ENCODE measurements at places on chromosomes 12 and 14. TPM values are rescaled to one million over a fixed set of nuclear protein-coding genes. Genes with fewer than 3 reads are reported as not detected.

GRCh38 chr14:72828604-72829003, 65.3 kb downstream of the DPF3 start:
- H3K27ac ChIP-seq: no peak overlapping the region
- H3K4me3 ChIP-seq: no peak overlapping the region
- H3K4me1 ChIP-seq: no peaks in the 10 kb centered on the region
- no peaks in the 10 kb centered on the region for H3K27me3 ChIP-seq
- no peaks in the 10 kb centered on the region for H3K36me3 ChIP-seq

DNA sequence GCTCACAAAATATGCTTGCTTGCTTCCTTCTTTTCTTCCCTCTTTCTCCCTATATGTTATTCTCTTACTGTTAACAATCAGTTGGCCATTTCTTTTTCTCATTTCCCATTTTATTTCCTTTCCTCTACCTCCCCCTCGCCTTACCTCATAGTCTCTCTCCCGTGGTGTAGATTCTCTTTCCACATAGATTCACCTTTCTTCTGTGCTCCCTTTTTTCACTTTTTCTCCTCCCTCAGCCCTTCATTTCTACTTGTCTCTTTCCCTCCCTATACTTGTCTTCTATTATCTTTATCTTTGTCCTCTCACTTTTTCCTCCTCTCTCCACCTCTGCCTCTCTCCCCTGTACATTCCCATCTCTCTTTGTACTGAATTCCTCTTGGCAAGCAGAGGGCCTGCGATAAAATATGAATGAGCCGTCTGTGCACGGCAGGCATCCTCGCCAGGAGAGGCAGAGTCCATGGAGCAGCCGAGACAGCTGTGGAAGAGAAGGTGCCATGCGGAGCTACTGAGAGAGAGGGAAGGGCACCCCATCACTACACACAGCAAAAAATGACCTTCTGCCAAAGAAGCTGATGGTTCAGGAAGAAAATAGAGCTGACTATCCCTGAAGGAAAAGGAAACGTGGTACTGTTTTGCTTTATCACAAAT, 12.1 kb downstream of the C14orf93 start:
- H3K36me3 ChIP-seq: no peaks in the 10 kb centered on the region
- no peak overlapping the region for H3K27ac ChIP-seq
- no peak for DNase-seq
- H3K27me3 ChIP-seq: no peaks in the 10 kb centered on the region
- H3K4me1 ChIP-seq: peaks cover 7% of the 10 kb centered on the region

DNA sequence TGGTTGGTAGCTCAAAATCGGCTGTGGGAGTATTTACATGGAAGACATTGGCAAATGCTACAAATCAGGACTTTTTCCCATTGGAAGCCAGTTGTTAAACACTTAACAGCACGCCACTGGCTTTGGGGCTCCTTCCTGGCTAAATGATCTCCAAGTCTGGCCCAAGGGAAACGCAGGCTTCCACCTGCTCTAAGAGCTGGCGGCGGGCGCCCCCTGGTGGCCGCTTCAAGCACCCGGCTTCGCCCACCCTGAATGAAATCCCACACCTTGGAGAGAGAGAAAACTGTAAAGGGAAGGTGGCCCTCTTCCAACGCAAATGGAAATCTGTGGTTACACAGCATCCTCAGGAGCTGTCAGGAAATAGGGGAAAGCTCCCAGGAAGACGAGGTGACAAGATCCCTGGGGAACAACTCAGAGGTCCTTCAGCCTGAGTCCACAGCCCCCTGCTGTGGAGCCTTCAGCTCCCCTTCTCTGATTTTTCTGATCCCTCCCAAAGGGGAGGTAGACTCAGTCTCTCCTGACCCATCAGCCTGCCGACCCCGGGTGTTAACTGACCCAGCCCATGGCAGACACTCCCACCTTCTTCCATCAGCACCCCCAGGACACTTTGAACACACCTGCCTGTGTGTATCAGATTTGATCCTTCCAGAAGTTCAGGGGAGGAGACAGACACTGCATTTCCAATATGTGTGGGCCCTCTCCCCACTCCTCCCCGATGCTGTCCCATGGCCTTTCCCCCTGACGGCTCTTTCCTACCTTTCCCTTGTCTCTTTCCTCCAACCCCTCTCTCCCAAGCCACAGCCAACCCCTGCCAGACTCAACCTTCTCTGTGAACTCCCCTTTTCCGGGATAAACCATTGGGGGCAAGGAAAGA, 15.4 kb downstream of the SELPLG start:
- no peak overlapping the region for H3K27ac ChIP-seq
- H3K4me1 ChIP-seq: peaks cover 58% of the 10 kb centered on the region
- peak; percentile 97 for DNase-seq
- peaks cover 3% of the 10 kb centered on the region for H3K36me3 ChIP-seq
- H3K27me3 ChIP-seq: no peaks in the 10 kb centered on the region

GRCh38 chr12:106004289-106004688, 134.5 kb downstream of the NUAK1 start:
- H3K4me1 ChIP-seq: no peaks in the 10 kb centered on the region
- no peaks in the 10 kb centered on the region for H3K36me3 ChIP-seq
- no peaks in the 10 kb centered on the region for H3K27me3 ChIP-seq

DNA sequence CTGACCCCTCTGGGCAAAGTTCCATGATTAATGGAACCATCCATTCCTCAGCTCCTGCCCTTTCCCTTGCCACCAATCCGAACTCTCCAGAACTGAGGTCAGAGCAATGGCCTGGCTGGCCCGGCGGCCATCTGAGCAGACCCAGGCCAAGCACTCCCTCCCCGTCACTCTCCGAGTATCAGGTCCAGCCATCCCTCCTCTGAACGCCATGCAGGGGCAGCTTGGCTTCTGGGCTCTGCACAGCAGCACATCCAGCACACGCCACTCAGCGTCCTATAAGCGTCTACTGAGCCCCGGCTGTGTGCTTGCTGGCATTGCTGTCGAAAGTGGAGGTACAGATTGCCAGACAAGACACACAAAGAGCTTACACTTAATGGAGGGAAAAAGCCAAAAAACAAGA, 34.3 kb upstream of the VWF start:
- no peaks in the 10 kb centered on the region for H3K27me3 ChIP-seq
- H3K27ac ChIP-seq: peak overlapping the region; percentile 54
- peaks cover 11% of the 10 kb centered on the region for H3K4me1 ChIP-seq
- no peaks in the 10 kb centered on the region for H3K36me3 ChIP-seq
- DNase-seq: no peak
- no peak overlapping the region for H3K4me3 ChIP-seq

- peak overlapping the region; percentile 48 for H3K27ac ChIP-seq
- H3K4me1 ChIP-seq: peaks cover 6% of the 10 kb centered on the region
- no peak overlapping the region for H3K4me3 ChIP-seq
- no peak for DNase-seq
- H3K36me3 ChIP-seq: no peaks in the 10 kb centered on the region
- H3K27me3 ChIP-seq: no peaks in the 10 kb centered on the region
These were observed 151.5 kb upstream of the SLC38A2 start for GRCh38 chr12:46523863-46524770.

GRCh38 chr12:90999966-91000365, 4.8 kb downstream of the EPYC start:
- no peak overlapping the region for H3K4me3 ChIP-seq
- H3K36me3 ChIP-seq: no peaks in the 10 kb centered on the region
- no peak for DNase-seq
- H3K27me3 ChIP-seq: no peaks in the 10 kb centered on the region

- H3K27me3 ChIP-seq: no peaks in the 10 kb centered on the region
- no peaks in the 10 kb centered on the region for H3K4me1 ChIP-seq
- H3K27ac ChIP-seq: no peak overlapping the region
- DNase-seq: no peak
- H3K36me3 ChIP-seq: no peaks in the 10 kb centered on the region
These were observed 39.8 kb downstream of the DACT1 start for GRCh38 chr14:58677517-58677916.

GRCh38 chr12:25422241-25422640, 130.8 kb downstream of the LMNTD1 start:
- H3K27ac ChIP-seq: no peak overlapping the region
- DNase-seq: no peak
- H3K4me1 ChIP-seq: no peaks in the 10 kb centered on the region
- H3K27me3 ChIP-seq: no peaks in the 10 kb centered on the region
- no peaks in the 10 kb centered on the region for H3K36me3 ChIP-seq
- H3K4me3 ChIP-seq: no peak overlapping the region

GRCh38 chr12:128823216-128823915, 392 bp downstream of the SLC15A4 start:
- peak overlapping the region; percentile 85 for H3K27ac ChIP-seq
- no peaks in the 10 kb centered on the region for H3K27me3 ChIP-seq
- peaks cover 21% of the 10 kb centered on the region for H3K4me1 ChIP-seq
- peak overlapping the region; percentile 76 for H3K4me3 ChIP-seq
- peak; percentile 37 for DNase-seq

- DNase-seq: no peak
- peaks cover 21% of the 10 kb centered on the region for H3K4me1 ChIP-seq
- H3K27me3 ChIP-seq: no peaks in the 10 kb centered on the region
- no peak overlapping the region for H3K4me3 ChIP-seq
These were observed 100.5 kb upstream of the SLC38A2 start for GRCh38 chr12:46472893-46473633.

DNA sequence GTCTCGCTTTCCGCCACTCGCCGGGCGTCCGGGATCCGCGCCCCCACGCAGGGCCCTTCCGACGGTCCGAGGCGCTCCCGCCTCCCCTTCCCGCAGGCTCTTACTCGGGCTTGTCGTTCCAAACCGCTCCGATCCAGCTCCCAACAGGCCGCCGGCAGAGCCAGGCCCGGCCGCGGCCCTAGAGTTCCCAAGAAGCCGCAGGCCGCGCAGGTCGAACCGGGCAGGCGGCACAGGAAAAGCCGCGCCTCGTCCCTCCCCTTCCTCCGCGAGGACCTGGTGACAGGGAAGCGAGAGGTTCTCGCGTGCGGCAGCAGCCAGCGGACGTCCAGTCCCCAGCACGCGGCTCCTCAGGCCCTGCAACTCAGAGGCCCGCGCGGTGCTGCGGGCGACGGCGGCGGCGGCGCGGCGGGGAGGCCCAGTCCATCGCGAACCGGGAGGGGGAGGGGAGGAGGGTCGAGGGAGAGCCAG, 272 bp downstream of the HECTD1 start:
- H3K27ac ChIP-seq: peak overlapping the region; percentile 98
- peaks cover 44% of the 10 kb centered on the region for H3K4me1 ChIP-seq
- DNase-seq: no peak

The PRKD1 gene
- 12.7 TPM for total RNA-seq

The HAL gene
- 3.0 TPM for total RNA-seq

The ART4 gene
- total RNA-seq: 2.1 TPM

The MYH7 gene
- not detected for total RNA-seq

The PLD4 gene
- total RNA-seq: not detected
